PC-3 (cell line): ENCODE measurements at places on chromosomes 4 and X. TPM values are rescaled to one million over a fixed set of nuclear protein-coding genes. Genes with fewer than 3 reads are reported as not detected.
A peak's percentile ranks its signal among the peaks of the same experiment; 100 is the strongest.

- peak; percentile 23 for DNase-seq
- H3K27ac ChIP-seq, result no peak overlapping the region
- H3K27me3 ChIP-seq, result no peaks in the 10 kb centered on the region
- H3K36me3 ChIP-seq, result no peaks in the 10 kb centered on the region
- H3K4me1 ChIP-seq, result no peaks in the 10 kb centered on the region; the same call in 1 of the 2 replicates
- H3K4me3 ChIP-seq, result no peak overlapping the region
Measured at GRCh38 chr4:119721878-119722277, 93.3 kb upstream of the PDE5A start.

DNA sequence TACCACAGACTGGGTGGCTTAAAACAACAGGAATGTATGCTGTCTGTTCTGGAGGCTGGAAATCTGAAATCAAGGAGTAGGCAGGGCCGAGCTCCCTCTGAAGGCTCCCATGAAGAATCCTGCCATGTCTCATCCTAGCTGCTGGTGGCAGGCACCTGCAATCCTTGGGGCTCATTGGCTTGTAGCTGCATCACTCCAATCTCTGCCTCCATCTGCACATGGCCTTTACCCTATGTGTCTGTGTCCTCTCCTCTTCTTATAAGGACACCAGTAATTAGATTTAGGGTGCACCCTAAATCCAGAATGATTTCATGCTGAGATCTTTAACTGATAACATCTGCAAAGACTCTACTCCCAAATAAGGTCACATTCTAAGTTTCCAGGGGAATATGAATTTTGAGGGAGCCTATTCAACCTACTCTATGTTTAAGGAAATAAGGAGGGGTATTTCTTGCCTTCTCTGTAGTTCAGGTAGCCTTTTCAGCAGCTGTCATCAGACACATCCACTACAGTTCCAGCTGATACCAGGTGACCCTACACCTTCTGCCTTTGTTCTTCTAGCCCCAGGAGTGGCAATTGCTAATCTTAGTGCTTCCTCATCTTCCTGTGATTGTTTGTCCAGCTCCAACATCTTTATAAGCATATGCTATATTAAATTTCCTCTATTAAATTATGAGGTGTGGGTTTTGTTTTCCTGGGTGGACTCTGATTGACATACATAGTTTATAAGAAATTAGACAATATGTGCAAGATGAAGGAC lies 295.1 kb upstream of the TAPT1 start:
- no peak overlapping the region for H3K27ac ChIP-seq
- H3K27me3 ChIP-seq, result no peaks in the 10 kb centered on the region
- no peak for DNase-seq
- no peak overlapping the region for H3K4me3 ChIP-seq
- H3K36me3 ChIP-seq, result no peaks in the 10 kb centered on the region

GRCh38 chr4:99361899-99362275 lies 9.3 kb upstream of the ADH1C start:
- H3K27me3 ChIP-seq, result no peaks in the 10 kb centered on the region
- no peaks in the 10 kb centered on the region for H3K36me3 ChIP-seq
- no peak overlapping the region for H3K4me3 ChIP-seq
- H3K27ac ChIP-seq, result no peak overlapping the region

DNA sequence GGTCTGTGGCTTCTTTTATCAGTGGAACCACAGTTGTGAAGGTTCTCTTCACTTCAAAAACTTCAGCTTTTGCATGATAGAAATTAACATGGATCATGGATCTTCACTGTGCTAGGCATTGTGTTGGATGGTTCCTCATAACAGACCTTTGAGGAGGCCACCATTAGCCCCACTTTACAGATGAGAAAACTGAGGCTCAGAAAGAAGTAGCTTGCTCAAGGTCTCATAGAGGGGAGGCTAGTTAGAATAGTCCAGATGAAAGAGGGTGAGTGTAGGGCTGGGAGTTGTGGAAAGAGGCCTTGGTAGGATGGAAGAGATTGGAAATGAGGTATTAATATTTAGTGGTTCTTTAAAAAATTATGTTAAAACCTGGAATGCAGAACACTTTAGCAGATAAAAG lies 2.6 kb downstream of the TSR2 start:
- no peak for DNase-seq
- H3K36me3 ChIP-seq, result peaks cover 15% of the 10 kb centered on the region
- peaks cover 7% of the 10 kb centered on the region; the same call in 1 of the 2 replicates for H3K4me1 ChIP-seq

DNA sequence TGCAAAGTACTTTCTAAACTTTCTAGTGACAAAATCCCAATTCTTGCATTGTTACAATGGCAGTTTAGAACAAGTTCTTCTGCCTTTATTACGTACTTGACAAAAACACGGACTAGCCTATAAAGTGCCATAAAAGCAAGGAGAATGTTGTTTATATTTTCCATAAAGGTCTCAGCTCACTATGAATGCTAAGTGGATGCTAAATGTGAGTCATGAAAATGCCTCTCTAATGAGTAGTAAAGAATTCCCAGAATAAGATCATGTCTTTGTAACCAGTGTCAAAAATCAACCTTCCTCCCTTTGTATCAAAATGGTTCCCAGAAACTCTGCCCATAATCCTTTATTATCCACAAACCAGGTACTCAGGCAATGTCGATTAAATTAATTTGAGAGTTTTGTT lies 539.8 kb upstream of the SLIT2 start:
- H3K27ac ChIP-seq, result peak overlapping the region; percentile 7; the same call in 1 of the 2 replicates
- peak; percentile 71 for DNase-seq
- H3K4me1 ChIP-seq, result peaks cover 11% of the 10 kb centered on the region
- H3K27me3 ChIP-seq, result no peaks in the 10 kb centered on the region

GRCh38 chrX:40154853-40155588 lies 57.3 kb upstream of the BCOR start:
- no peaks in the 10 kb centered on the region for H3K36me3 ChIP-seq
- peak; percentile 31 for DNase-seq
- H3K4me3 ChIP-seq, result peak overlapping the region; percentile 84
- H3K27ac ChIP-seq, result no peak overlapping the region
- H3K4me1 ChIP-seq, result peaks cover 22% of the 10 kb centered on the region
- no peaks in the 10 kb centered on the region for H3K27me3 ChIP-seq

GRCh38 chr4:306551-306961 lies 1.3 kb upstream of the ZNF732 start:
- H3K27ac ChIP-seq, result no peak overlapping the region
- no peak overlapping the region for H3K4me3 ChIP-seq
- no peaks in the 10 kb centered on the region for H3K36me3 ChIP-seq
- DNase-seq, result no peak
- no peaks in the 10 kb centered on the region for H3K4me1 ChIP-seq

DNA sequence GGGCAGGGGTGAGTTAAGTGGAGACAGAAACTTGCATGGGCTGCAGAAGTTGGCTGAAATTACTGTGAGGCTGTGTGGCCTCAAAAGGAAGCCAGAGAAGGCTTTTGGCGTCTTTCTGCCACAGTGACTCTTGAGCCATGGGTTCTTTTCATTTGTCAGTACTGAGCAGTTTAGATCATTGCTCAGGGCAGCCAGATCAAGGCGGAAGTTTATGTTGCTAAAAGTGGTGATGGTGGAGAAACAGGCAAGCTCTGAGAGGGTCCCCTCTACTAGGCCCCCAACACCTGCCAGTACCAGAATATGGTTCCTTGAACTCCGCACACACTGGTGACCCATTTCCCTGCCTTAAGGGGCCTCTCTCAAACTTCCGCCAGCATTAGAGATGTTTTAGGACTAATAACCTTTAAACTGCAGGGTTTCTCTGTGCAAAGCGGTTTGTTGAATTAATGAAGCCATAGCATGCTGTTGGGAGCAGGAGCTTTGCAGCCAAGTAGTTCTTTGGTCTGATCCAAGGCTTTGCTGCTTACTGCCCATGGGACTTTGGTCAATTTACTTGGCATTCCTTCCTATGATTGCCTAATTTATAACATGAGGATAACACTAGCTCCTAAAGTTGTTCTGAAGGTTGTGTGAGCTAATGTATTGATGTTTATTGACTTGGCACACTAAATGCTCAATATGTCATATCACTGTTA lies 34.5 kb downstream of the RNF175 start:
- no peak overlapping the region for H3K4me3 ChIP-seq
- no peaks in the 10 kb centered on the region for H3K4me1 ChIP-seq
- DNase-seq, result no peak
- no peaks in the 10 kb centered on the region for H3K36me3 ChIP-seq
- H3K27ac ChIP-seq, result no peak overlapping the region
- H3K27me3 ChIP-seq, result no peaks in the 10 kb centered on the region

DNA sequence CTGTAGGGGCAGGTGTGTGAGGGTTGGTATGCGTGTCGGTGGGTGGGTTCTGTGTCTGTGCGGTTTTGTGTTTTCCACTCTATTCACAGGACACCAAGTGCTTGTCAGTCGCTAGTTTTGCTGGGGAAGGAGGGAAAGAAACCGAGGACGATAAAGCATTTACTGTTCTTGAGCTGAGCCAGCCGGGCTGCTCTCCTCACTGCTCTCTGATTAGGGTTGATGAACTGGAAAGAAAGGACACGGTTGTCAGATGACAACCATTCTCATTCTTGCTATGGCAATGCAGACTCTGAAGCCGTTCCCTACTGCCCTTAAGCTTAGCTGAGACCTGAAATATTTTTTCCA lies 832 bp downstream of the EGFL6 start:
- DNase-seq, result no peak
- H3K27ac ChIP-seq, result no peak overlapping the region
- peaks cover 62% of the 10 kb centered on the region for H3K27me3 ChIP-seq
- H3K4me3 ChIP-seq, result no peak overlapping the region
- H3K36me3 ChIP-seq, result no peaks in the 10 kb centered on the region
- no peaks in the 10 kb centered on the region for H3K4me1 ChIP-seq

DNA sequence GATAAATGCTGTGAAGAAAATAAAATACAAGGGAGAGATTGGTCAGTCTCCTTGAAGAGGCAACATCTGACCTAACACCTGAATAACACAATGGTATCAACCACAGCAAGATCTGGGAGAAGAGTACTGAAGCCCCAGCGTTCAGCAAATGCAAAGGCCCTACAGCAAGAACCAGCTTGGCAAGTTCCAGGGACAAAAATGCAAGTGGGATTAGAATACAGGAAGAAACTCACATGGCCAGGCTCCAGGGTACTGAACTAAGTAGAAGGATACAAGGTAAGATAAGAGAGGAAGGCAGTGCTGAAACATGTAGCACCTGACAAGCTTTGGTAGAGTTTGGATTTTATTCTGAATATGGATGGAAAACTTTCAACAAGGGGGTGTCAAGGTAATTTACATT lies 3.6 kb downstream of the SMIM14 start:
- peak; percentile 74 for DNase-seq
- H3K4me1 ChIP-seq, result peaks cover 19% of the 10 kb centered on the region
- H3K27ac ChIP-seq, result peak overlapping the region; percentile 28
- H3K27me3 ChIP-seq, result no peaks in the 10 kb centered on the region
- no peak overlapping the region for H3K4me3 ChIP-seq

DNA sequence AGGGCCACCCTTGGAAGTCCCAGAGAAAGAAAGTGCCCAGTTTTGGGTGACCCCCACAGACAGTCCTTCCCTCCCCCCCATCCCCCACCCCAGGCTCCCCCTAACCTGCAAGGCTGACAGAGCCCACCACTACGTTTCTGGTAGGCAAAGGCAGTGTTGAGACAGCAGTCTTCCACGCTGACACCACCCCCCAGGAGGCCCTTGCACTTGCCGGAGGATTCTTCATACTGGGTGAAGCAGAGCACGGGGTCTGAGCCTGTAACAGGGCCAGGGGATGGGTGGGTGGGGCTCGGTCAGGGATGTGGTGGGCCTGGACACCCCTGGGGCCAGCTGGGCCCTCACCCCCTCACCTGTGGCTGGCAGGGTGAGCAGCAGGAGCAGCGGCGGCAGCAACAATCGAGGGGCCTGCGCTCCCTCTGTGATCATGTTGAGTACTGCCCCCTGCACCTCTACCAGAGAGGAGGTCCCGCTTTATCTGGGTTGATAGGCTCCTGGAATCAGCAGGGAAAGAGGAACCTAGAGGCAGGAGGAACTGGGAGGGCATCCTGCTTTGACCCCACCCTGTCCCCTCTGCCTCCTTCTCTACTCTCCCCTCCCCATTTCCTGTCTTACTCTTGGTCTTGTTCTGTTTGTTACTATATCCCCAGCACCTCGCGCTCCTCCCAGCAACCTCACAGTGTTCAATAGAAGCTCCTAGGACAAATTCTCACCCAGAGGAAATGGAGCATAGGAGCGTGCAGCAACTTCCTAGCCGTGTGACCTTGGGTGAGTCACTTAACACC lies at the start of gene CFP:
CFP (minus strand) TSS at position 512 of the 782 bp plus-strand sequence; CDS start at position 426, 86 bp downstream.
- H3K36me3 ChIP-seq, result no peaks in the 10 kb centered on the region
- H3K27me3 ChIP-seq, result no peaks in the 10 kb centered on the region
- H3K4me1 ChIP-seq, result no peaks in the 10 kb centered on the region
- no peak within 1 kb of the TSS for H3K4me3 ChIP-seq
- no peak within 1 kb of the TSS for H3K27ac ChIP-seq
- DNase-seq, result no peak

GRCh38 chrX:27619975-27620374 lies 29.8 kb downstream of the DCAF8L2 start:
- peak; percentile 51 for DNase-seq
- H3K36me3 ChIP-seq, result no peaks in the 10 kb centered on the region
- no peaks in the 10 kb centered on the region for H3K27me3 ChIP-seq
- no peak overlapping the region for H3K4me3 ChIP-seq
- H3K4me1 ChIP-seq, result no peaks in the 10 kb centered on the region

- no peaks in the 10 kb centered on the region for H3K36me3 ChIP-seq
- H3K4me1 ChIP-seq, result peaks cover 18% of the 10 kb centered on the region
- no peak overlapping the region for H3K27ac ChIP-seq
- no peaks in the 10 kb centered on the region for H3K27me3 ChIP-seq
- H3K4me3 ChIP-seq, result no peak overlapping the region
Measured at GRCh38 chrX:22093550-22093949, 61.4 kb downstream of the PHEX start.

GRCh38 chrX:45449982-45450381 lies 249.3 kb upstream of the DIPK2B start:
- peak; percentile 90 for DNase-seq
- H3K27me3 ChIP-seq, result no peaks in the 10 kb centered on the region
- no peaks in the 10 kb centered on the region for H3K36me3 ChIP-seq
- peaks cover 62% of the 10 kb centered on the region for H3K4me1 ChIP-seq
- no peak overlapping the region for H3K4me3 ChIP-seq

GRCh38 chr4:156422576-156422975 lies 468.9 kb upstream of the CTSO start:
- no peaks in the 10 kb centered on the region for H3K36me3 ChIP-seq
- no peaks in the 10 kb centered on the region for H3K4me1 ChIP-seq
- H3K4me3 ChIP-seq, result no peak overlapping the region
- no peak overlapping the region for H3K27ac ChIP-seq

- H3K36me3 ChIP-seq, result peaks cover 21% of the 10 kb centered on the region; the same call in 1 of the 2 replicates
- peak overlapping the region; percentile 93 for H3K4me3 ChIP-seq
- H3K27ac ChIP-seq, result no peak overlapping the region
- peaks cover 16% of the 10 kb centered on the region; the same call in 1 of the 2 replicates for H3K4me1 ChIP-seq
- peaks cover 4% of the 10 kb centered on the region; the same call in 1 of the 2 replicates for H3K27me3 ChIP-seq
Measured at GRCh38 chr4:143514901-143515300, 1.4 kb downstream of the SMARCA5 start.

- H3K27me3 ChIP-seq, result no peaks in the 10 kb centered on the region
- no peaks in the 10 kb centered on the region for H3K4me1 ChIP-seq
- H3K4me3 ChIP-seq, result no peak overlapping the region
- H3K36me3 ChIP-seq, result no peaks in the 10 kb centered on the region
- no peak for DNase-seq
Measured at GRCh38 chr4:96543346-96543745, 703.5 kb downstream of the PDHA2 start.

- H3K27me3 ChIP-seq, result no peaks in the 10 kb centered on the region
- H3K4me1 ChIP-seq, result no peaks in the 10 kb centered on the region
- no peak overlapping the region for H3K4me3 ChIP-seq
- H3K36me3 ChIP-seq, result no peaks in the 10 kb centered on the region
- no peak overlapping the region for H3K27ac ChIP-seq
- DNase-seq, result peak; percentile 73
Measured at GRCh38 chrX:154308108-154308946, 12.7 kb downstream of the TKTL1 start.

Gene PAK3
- total RNA-seq, result 2.0 and 2.1 TPM in 2 replicates

Gene GPR173
- total RNA-seq, result 1.6 and 2.2 TPM in 2 replicates

Gene ATP1B4
- total RNA-seq, result not detected in 2 replicates

Gene RBMXL3
- total RNA-seq, result not detected in 2 replicates

Gene TEX11
- not detected in 2 replicates for total RNA-seq

Gene GIMD1
- total RNA-seq, result 0.22 TPM in 1 of 2 replicates, not detected in the other

Gene EVC2
- 3.2 and 4.5 TPM in 2 replicates for total RNA-seq

Gene SYN1
- total RNA-seq, result not detected in 2 replicates

Gene CPEB2
- 1.8 and 2.4 TPM in 2 replicates for total RNA-seq

Gene FGFBP1
- 80.5 and 133 TPM in 2 replicates for total RNA-seq

Gene CNKSR2
- total RNA-seq, result 2.0 and 5.4 TPM in 2 replicates
